Sigmoid colon (tissue), 7 donors: ENCODE measurements at places on chromosomes 1 and 21. TPM values are rescaled to one million over a fixed set of nuclear protein-coding genes. Genes with fewer than 3 reads are reported as not detected.
A peak's percentile ranks its signal among the peaks of the same experiment; 100 is the strongest.

Gene GNAT2
- not detected for total RNA-seq

Gene ANKRD35
- 5.2 TPM for total RNA-seq

Gene SLC9C2
- total RNA-seq, result not detected

Gene AMIGO1
- total RNA-seq, result 8.2 TPM

Gene SLC37A1
- 7.8 TPM for total RNA-seq

Gene CAPZB
- total RNA-seq, result 128 TPM

GRCh38 chr1:215219372-215219771 is 136.8 kb downstream of the KCNK2 start:
- no peak overlapping the region for H3K4me3 ChIP-seq
- no peak overlapping the region for H3K27ac ChIP-seq

GRCh38 chr1:110112656-110113055 is 413 bp downstream of the UBL4B start:
- no peak for DNase-seq
- no peak overlapping the region for H3K4me3 ChIP-seq
- no peak overlapping the region for H3K27ac ChIP-seq
- no peaks in the 10 kb centered on the region for H3K36me3 ChIP-seq
- no peaks in the 10 kb centered on the region for H3K4me1 ChIP-seq

DNA sequence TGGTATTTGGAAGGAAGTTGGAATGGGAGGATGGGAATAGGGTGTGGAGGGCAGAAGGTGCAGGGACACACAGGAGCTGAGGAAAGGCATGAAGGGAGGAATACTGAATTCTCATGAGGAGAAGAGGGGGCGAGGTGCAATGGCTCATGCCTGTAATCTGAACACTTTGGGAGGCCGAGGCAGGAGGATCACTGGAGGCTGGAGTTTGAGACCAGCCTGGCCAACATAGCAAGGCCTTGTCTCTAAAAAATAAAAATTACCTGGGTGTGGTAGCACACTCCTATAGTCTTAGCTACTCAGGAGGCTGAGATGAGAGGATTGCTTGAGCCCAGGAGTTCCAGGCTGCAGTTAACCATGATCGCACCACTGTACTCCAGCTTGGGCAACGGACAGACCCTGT is 117.3 kb downstream of the DTL start:
- no peak for DNase-seq
- H3K27ac ChIP-seq, result no peak overlapping the region
- H3K36me3 ChIP-seq, result no peaks in the 10 kb centered on the region
- H3K27me3 ChIP-seq, result no peaks in the 10 kb centered on the region

GRCh38 chr1:212447478-212447877 is 14.8 kb downstream of the NENF start:
- no peak overlapping the region for H3K27ac ChIP-seq
- peaks cover 33% of the 10 kb centered on the region for H3K36me3 ChIP-seq
- H3K27me3 ChIP-seq, result no peaks in the 10 kb centered on the region
- no peak overlapping the region for H3K4me3 ChIP-seq

GRCh38 chr1:31397360-31398095 is 15.5 kb upstream of the SERINC2 start:
- no peak overlapping the region for H3K4me3 ChIP-seq
- no peaks in the 10 kb centered on the region for H3K36me3 ChIP-seq
- peaks cover 8% of the 10 kb centered on the region for H3K4me1 ChIP-seq
- no peak overlapping the region for H3K27ac ChIP-seq
- DNase-seq, result no peak
- no peaks in the 10 kb centered on the region for H3K27me3 ChIP-seq

DNA sequence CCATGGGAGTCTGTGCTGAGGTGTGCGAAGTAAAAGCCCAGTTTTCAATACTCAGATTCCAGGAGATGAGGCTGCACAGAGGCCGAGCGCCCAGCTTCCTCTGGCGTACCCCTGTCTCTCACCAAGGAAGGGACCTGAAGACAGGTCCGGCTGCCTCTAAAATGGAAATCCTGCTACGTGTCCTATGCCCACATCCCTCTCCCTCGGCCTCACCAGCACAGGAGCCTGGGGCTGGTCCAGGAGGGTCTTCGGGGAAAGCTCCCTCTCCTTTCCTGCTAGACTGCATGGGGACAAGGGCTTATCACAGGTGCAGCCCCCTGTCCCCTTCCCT is 392 bp downstream of the MRPL55 start:
- H3K4me3 ChIP-seq, result peak overlapping the region; percentile 94
- H3K27ac ChIP-seq, result peak overlapping the region; percentile 89
- no peak for DNase-seq
- peaks cover 19% of the 10 kb centered on the region for H3K36me3 ChIP-seq

DNA sequence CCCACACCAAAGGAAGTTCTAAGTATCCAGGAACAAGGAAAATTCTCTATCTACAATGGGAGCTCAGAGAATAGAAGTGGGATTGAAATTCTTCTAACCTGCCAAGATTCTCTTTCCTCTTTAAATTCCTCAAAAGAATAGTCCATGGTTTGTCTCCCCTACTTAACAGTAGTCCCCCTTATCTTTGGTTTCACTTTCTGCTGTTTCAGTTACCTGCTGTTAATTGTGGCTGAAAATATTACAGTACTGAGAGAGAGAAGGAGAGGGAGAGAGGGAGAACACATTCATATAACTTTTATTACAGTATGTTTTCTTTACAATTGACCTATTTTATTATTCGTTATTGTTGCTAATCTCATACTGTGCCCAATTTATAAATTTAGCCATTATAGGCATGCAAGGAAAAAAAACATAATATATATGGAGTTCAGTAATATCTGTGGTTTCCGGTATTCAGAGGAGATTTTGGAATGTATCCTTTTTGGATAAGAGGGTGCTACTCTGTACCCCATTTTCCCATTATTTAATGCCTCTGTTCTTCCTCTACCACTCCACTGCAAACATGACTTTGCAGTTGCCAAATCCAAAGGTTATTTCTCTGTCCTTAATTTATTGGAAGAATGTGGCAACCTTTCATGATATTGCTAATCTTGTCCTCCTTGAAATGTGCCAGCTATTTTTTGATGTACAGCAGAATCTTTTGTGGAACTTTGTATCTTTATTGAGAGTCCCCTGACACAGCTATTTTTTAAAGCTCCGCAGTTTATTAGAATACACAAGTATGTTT is 68.0 kb downstream of the USP25 start:
- no peak for DNase-seq
- no peaks in the 10 kb centered on the region for H3K27me3 ChIP-seq
- no peak overlapping the region for H3K27ac ChIP-seq
- no peaks in the 10 kb centered on the region for H3K4me1 ChIP-seq

DNA sequence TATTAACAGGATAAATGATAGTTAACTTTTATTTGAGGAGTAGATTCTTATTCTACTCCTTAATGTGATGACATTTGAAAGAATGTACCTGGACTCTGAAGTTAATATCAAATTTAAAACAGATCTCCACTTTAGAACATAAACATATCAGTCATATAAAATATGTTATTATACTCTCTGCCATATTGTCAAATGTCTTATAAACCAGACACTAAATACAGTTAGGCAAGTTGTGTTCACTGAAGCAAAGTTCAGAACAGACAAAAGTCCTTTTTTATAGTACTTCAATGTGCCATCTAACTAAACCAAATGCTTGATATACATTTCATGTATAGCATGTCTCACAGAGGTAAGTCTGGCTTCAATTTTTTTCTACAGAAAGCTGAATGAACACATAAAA is 285.2 kb downstream of the AKT3 start:
- no peaks in the 10 kb centered on the region for H3K36me3 ChIP-seq
- H3K27me3 ChIP-seq, result no peaks in the 10 kb centered on the region
- H3K4me1 ChIP-seq, result peaks cover 63% of the 10 kb centered on the region
- peak overlapping the region; percentile 34 for H3K27ac ChIP-seq
- no peak for DNase-seq

- H3K4me3 ChIP-seq, result no peak overlapping the region
- no peaks in the 10 kb centered on the region for H3K27me3 ChIP-seq
- H3K27ac ChIP-seq, result no peak overlapping the region
- no peaks in the 10 kb centered on the region for H3K36me3 ChIP-seq
Measured at GRCh38 chr1:106688446-106688845, 368.0 kb upstream of the PRMT6 start.

GRCh38 chr1:159584536-159584935 is 3.1 kb upstream of the APCS start:
- no peak overlapping the region for H3K4me3 ChIP-seq
- no peak overlapping the region for H3K27ac ChIP-seq
- no peak for DNase-seq
- H3K4me1 ChIP-seq, result no peaks in the 10 kb centered on the region
- H3K36me3 ChIP-seq, result no peaks in the 10 kb centered on the region
- H3K27me3 ChIP-seq, result no peaks in the 10 kb centered on the region

- peak; percentile 82 for DNase-seq
- H3K4me1 ChIP-seq, result no peaks in the 10 kb centered on the region
- no peaks in the 10 kb centered on the region for H3K27me3 ChIP-seq
- peak overlapping the region; percentile 87 for H3K27ac ChIP-seq
- no peak overlapping the region for H3K4me3 ChIP-seq
Measured at GRCh38 chr1:164780863-164781262, 221.9 kb downstream of the PBX1 start.

GRCh38 chr1:243526180-243526579 is 270.3 kb downstream of the SDCCAG8 start:
- H3K36me3 ChIP-seq, result no peaks in the 10 kb centered on the region
- peaks cover 15% of the 10 kb centered on the region for H3K4me1 ChIP-seq
- no peaks in the 10 kb centered on the region for H3K27me3 ChIP-seq
- no peak for DNase-seq

GRCh38 chr1:191977874-191978506 is 180.3 kb upstream of the RGS18 start:
- no peaks in the 10 kb centered on the region for H3K36me3 ChIP-seq
- H3K4me3 ChIP-seq, result no peak overlapping the region
- H3K27me3 ChIP-seq, result no peaks in the 10 kb centered on the region

GRCh38 chr1:33272930-33273329 is 16.6 kb downstream of the ZNF362 start:
- H3K36me3 ChIP-seq, result no peaks in the 10 kb centered on the region
- no peaks in the 10 kb centered on the region for H3K27me3 ChIP-seq
- H3K4me3 ChIP-seq, result no peak overlapping the region
- DNase-seq, result no peak

GRCh38 chr1:183238071-183238470 is 52.0 kb downstream of the LAMC2 start:
- no peaks in the 10 kb centered on the region for H3K4me1 ChIP-seq
- no peak overlapping the region for H3K4me3 ChIP-seq
- H3K27ac ChIP-seq, result no peak overlapping the region
- H3K27me3 ChIP-seq, result no peaks in the 10 kb centered on the region

GRCh38 chr1:209670441-209671082 is 4.7 kb upstream of the G0S2 start:
- H3K27me3 ChIP-seq, result no peaks in the 10 kb centered on the region
- peaks cover 7% of the 10 kb centered on the region for H3K4me1 ChIP-seq
